ENCODE measurements at places on chromosomes 6 and 20. TPM values are rescaled to one million over a fixed set of nuclear protein-coding genes. Genes with fewer than 3 reads are reported as not detected.

C20orf141 gene
- not detected for polyA plus RNA-seq

CRISP3 gene
- 6.8 TPM for polyA plus RNA-seq

GPR6 gene
- not detected for polyA plus RNA-seq

SYNGAP1 gene
- 4.0 TPM for polyA plus RNA-seq

C2 gene
- polyA plus RNA-seq, result 4.9 TPM

IFNGR1 gene
- 36.5 TPM for polyA plus RNA-seq

MOXD1 gene
- 14.8 TPM for polyA plus RNA-seq

NRSN1 gene
- 0.25 TPM for polyA plus RNA-seq

GABRR1 gene
- polyA plus RNA-seq, result not detected

LY6G6F gene
- not detected for polyA plus RNA-seq

CGA gene
- polyA plus RNA-seq, result not detected

SIM1 gene
- polyA plus RNA-seq, result not detected

FAM217A gene
- polyA plus RNA-seq, result 0.68 TPM

CST8 gene
- not detected for polyA plus RNA-seq

SLC17A3 gene
- polyA plus RNA-seq, result not detected

RIPPLY2 gene
- not detected for polyA plus RNA-seq

ZNF334 gene
- 4.4 TPM for polyA plus RNA-seq

Data from stomach (tissue), 19 donors.